T-helper 9 cell (primary cell): ENCODE measurements at places on chromosomes 7 and 10.

DNA sequence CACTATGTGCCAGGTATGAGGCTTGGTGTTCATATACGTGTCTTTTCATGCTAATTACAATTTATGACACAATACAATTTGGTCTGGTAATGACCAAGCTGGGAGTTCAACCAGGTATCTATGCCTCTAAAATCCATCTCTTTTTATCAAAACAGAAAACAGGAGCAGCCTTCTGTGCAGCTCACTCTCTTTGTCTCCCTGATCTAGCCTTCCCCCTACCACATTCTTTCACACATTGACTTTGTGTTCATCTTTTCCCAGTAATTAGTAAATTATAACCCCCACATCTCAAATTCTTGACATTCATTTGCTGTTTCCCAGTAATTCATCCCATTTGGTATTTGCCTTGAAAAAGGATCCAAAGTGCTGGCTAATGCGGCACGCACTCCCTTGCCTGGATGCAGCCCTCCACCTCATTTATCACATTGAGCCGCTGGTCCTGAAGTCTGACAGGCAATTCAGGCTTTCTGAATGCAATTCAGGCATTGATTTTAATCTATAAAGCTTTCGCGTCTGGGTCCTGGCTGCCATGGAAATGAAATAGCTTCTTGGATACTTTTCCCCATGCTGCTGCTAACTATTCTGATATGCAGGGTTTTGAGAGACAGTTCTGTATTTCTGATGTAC is 112.5 kb upstream of the ANKRD1 start:
- no peak for DNase-seq

DNA sequence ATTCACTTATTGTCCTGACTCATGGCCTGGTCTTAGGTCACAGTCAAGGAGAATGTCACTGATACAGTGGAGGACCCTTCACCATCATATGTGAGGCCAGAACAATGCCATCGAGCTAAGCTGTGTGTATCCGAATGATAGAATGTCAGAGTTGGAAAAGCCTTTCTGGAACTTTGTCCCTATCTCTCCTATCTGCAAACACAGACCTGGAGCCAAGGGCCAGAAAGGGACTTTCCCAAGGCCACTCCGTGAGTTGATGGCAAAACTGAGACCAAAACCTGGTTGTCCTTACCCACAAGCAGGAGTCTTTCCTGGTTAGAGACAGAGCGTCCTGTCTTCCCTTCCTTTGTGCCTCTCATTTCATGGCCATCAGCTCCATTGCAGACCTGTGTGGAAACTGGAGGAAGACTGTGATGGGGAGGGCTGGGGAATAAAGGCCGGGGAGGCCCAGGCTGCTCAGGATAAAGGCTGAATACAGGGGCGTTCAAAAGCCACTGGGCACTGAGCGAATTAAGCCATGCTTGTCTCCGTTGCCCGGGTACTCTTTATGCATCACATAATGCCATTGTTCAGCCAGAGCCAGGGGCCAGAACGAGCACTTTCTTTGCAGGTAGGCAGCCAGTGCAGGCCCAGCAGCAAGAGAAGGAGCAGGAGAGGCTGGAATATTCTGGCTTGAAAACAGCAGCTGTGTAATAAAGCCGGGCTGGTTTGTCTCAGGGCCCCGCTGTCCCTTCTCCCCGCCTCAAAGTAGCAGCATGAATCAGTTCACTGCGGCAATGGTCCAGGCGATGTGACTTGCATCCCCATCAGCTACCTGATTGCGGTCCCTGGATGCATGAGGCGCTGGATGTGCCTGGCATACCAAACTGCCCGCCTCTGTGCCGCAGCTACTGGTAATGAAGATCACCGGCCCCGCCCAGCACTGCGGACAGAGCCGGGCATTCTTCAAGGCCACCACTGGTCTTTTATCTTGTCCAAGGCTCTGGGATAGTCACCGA is 143.0 kb downstream of the RPS24 start:
- no peak for DNase-seq

DNA sequence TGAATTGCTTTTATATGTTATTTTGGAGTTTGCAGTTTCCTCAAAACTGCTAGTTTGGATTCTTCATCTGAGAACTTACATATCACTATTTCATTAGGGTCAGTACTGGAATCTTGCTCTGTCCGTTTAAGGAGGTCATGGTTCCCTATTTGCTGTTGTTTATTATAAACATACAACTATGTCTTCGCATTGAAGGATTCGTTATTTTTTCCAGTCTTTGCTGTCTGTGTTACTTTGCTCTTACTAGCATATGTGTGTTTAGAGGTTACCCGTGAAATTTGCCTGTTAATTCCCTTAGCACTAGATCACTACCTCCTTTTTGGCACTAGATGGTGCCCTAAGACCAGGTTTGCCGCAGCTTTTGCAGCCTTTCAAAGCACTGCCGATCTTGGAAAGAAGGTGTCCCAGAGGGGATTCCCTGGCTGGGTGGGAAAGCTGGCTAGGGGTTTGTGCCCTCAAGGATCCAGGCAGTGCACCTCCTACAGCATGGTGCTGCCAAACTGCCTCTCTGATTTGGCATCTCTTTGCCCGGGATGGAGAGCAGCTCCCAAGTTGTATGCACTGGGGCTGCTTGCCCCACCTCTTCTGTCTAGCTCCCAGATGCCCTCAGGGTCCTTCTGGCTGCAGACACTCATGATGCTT is 103.1 kb upstream of the APBB1IP start:
- DNase-seq = peak; percentile 41

GRCh38 chr10:79047875-79048638 is 20.7 kb upstream of the ZMIZ1 start:
- peak; percentile 28 for DNase-seq

- DNase-seq = no peak
Measured at GRCh38 chr10:127983344-127984100, 76.6 kb downstream of the PTPRE start.

GRCh38 chr7:135933509-135934188 is 43.5 kb downstream of the MTPN start:
- DNase-seq = no peak

GRCh38 chr10:98267894-98268693 is at the start of gene LOXL4:
LOXL4 (minus strand) TSS chr10:98268194; CDS start chr10:98263019, 5,175 bp downstream.
- no peak for DNase-seq

- DNase-seq = no peak
Measured at GRCh38 chr10:113103131-113103840, 153.2 kb downstream of the TCF7L2 start.

GRCh38 chr7:73918926-73919693 is 58.2 kb downstream of the TMEM270 start:
- no peak for DNase-seq

DNA sequence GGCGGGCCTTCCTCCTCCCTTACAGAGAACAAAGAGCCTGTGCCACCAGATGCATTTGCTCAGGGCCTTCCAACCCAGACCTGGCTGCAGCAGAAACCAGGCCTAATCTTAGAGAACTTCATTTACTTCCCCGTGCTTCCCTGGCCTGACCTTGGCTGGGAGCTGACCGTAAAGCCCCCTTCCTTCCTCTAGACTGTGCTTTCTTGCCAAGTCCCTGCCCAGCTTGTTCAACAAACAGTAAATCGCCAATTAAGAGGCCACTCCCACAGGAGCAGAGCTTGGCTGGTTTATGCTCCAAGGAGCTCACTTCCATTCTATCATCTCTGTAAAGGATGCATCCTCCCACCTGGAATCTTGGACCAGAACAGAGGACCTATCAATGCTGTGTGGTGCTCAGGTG is 110.9 kb downstream of the COL13A1 start:
- no peak for DNase-seq
